Upper lobe of right lung (tissue), 1 donor: ENCODE measurements at places on chromosomes 11 and 22. TPM values are rescaled to one million over a fixed set of nuclear protein-coding genes. Genes with fewer than 3 reads are reported as not detected.

GRCh38 chr11:44466531-44467205 is 98.8 kb upstream of the CD82 start:
- H3K27ac ChIP-seq, result no peak overlapping the region
- no peaks in the 10 kb centered on the region for H3K27me3 ChIP-seq
- no peaks in the 10 kb centered on the region for H3K4me1 ChIP-seq
- H3K36me3 ChIP-seq, result no peaks in the 10 kb centered on the region
- no peak overlapping the region for H3K4me3 ChIP-seq

GRCh38 chr22:38219632-38220031 is 17.8 kb downstream of the MAFF start:
- peaks cover 17% of the 10 kb centered on the region for H3K36me3 ChIP-seq
- H3K27ac ChIP-seq, result peak overlapping the region; percentile 78
- no peak for DNase-seq
- H3K4me3 ChIP-seq, result no peak overlapping the region
- H3K4me1 ChIP-seq, result peaks cover 25% of the 10 kb centered on the region

DNA sequence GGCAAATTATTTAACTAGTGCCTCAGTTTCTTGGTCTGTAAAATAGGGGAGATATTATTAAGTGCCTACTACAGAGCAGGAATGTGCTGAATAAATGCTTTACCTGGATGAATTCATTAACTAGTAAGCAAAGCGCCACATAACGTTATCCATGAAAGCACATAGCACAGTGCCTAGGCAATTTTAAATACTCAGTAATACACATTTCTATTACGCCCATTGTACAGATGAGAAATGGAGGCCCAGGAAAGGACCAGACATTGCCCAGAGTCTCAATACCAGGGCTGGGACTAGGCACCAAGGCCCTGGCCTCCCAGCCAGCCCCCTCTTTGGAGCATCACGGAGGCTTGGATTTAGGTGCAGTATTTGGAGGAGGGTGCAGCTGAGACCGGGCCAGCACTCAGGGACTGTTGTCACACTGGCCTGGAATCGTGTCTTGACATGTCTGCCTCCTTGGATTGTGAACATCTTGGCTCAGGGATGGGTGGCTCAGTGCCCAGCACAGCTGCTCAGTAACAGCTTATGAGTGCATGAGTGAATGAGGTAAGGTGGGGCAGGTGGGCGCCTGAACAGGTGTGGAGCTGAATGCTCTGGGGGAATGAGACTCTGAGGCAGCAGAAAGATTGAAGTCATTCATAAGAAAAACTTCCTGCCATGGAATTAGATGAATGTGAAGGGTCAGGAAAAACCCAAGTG is 42.1 kb upstream of the TPBGL start:
- peaks cover 22% of the 10 kb centered on the region for H3K4me1 ChIP-seq
- H3K27ac ChIP-seq, result no peak overlapping the region

DNA sequence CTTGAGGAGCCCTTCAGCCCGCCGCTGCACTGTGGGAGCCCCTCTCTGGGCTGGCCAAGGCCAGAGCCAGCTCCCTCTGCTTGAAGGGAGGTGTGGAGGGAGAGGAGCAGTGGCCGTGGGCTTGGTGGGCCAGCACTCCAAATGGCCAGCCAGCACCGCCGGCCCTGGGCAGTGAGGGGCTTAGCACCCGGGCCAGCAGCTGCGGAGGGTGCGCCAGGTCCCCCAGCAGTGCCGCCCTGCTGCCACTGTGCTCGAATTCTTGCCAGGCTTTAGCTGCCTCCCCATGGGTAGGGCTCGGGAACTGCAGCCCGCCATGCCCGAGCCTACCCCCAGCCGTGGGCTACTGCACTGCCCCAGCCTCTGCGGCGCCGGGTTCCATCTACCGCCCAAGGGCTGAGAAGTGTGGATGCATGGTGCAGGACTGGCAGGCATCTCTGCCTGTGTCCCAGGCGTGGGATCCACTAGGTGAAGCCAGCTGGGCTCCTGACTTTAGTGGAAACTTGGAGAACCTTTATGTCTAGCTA is 82.7 kb downstream of the KCNA4 start:
- H3K4me3 ChIP-seq, result no peak overlapping the region
- H3K27ac ChIP-seq, result no peak overlapping the region

- no peak overlapping the region for H3K27ac ChIP-seq
- peaks cover 23% of the 10 kb centered on the region for H3K36me3 ChIP-seq
- no peaks in the 10 kb centered on the region for H3K4me1 ChIP-seq
- DNase-seq, result peak; percentile 12
- no peaks in the 10 kb centered on the region for H3K27me3 ChIP-seq
Observed at GRCh38 chr22:44001521-44001920, 22.6 kb upstream of the PARVB start.

- no peaks in the 10 kb centered on the region for H3K36me3 ChIP-seq
- no peaks in the 10 kb centered on the region for H3K27me3 ChIP-seq
- H3K27ac ChIP-seq, result no peak overlapping the region
- H3K4me1 ChIP-seq, result peaks cover 3% of the 10 kb centered on the region
- no peak overlapping the region for H3K4me3 ChIP-seq
- DNase-seq, result no peak
Observed at GRCh38 chr11:34865261-34865660, 50.9 kb downstream of the APIP start.

Gene HBE1
- total RNA-seq, result not detected

- H3K36me3 ChIP-seq, result peaks cover 99% of the 10 kb centered on the region
- H3K27ac ChIP-seq, result no peak overlapping the region
- H3K27me3 ChIP-seq, result no peaks in the 10 kb centered on the region
- no peak overlapping the region for H3K4me3 ChIP-seq
Observed at GRCh38 chr22:38725900-38726655, 20.3 kb downstream of the GTPBP1 start.

Gene PLCB3
- 32.4 TPM for total RNA-seq

DNA sequence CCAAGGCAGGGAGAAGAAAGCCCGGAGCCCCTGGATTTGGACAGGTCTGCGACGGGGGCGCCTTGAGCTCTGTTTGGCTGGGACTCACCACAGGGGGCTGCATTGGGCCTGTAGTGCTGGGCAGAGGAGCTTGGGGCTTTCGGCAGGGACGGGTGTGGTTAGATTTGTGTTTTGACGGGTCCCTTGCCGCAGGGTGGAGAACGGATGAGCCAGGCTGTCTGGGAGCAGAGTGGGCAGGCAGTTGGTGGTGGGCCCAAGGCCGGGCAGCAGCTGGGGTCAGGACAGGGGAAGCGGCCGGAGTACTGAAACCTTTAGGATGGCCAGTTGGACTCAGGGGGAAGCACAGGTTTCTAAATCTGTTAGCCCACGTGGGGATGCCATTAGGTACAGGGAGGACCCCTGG is 13.4 kb downstream of the C11orf24 start:
- no peak for DNase-seq
- peaks cover 24% of the 10 kb centered on the region for H3K36me3 ChIP-seq
- H3K4me3 ChIP-seq, result no peak overlapping the region
- peaks cover 9% of the 10 kb centered on the region for H3K4me1 ChIP-seq
- H3K27me3 ChIP-seq, result no peaks in the 10 kb centered on the region

Gene MMP11
- 1.9 TPM for total RNA-seq

DNA sequence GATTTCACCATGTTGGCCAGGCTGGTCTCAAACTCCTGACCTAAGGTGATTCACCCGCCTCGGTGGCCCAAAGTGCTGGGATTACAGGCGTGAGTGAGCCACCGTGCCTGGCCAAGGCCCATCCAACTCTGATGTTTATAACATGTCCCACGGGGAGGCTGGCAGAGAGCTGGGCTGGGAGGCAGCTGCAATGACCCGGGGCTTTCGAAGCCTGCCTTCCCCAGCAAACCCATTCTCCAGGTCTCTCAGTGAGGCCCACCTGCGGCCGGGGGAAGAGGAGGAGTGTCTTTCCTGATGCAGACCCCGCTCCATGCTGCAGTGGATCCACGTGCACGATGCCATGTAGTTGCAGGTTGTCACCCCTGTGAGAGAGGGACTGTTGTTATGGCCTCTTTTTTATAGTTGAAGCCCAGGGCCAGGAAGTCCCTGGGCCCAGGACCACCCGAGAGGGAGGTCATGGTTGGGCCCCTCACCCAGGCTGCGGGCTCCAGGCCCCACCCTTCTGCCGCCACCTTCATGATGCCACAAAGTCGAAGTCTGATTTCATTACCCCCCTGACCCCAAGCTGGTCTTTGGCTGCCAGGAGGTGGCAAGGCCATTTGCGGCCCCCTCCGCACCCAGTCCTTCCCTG is 38.3 kb downstream of the KCNJ4 start:
- peaks cover 6% of the 10 kb centered on the region for H3K4me1 ChIP-seq
- no peak overlapping the region for H3K27ac ChIP-seq
- H3K27me3 ChIP-seq, result no peaks in the 10 kb centered on the region
- no peaks in the 10 kb centered on the region for H3K36me3 ChIP-seq
- peak; percentile 52 for DNase-seq

- H3K27me3 ChIP-seq, result no peaks in the 10 kb centered on the region
- H3K36me3 ChIP-seq, result no peaks in the 10 kb centered on the region
Observed at GRCh38 chr11:1572197-1573076, at the start of gene DUSP8. Gene DUSP8 (minus strand): TSS chr11:1572271. CDS start chr11:1565826, 6,445 bp downstream.

GRCh38 chr11:116219171-116219635 is 553.6 kb downstream of the BUD13 start:
- H3K27me3 ChIP-seq, result no peaks in the 10 kb centered on the region
- H3K4me1 ChIP-seq, result no peaks in the 10 kb centered on the region
- H3K36me3 ChIP-seq, result no peaks in the 10 kb centered on the region
- H3K27ac ChIP-seq, result no peak overlapping the region
- no peak overlapping the region for H3K4me3 ChIP-seq

Gene BCO2
- 7.7 TPM for total RNA-seq

GRCh38 chr22:30423301-30423958 is 2.1 kb upstream of the MTFP1 start:
- peaks cover 6% of the 10 kb centered on the region for H3K36me3 ChIP-seq
- H3K27me3 ChIP-seq, result no peaks in the 10 kb centered on the region
- peak; percentile 88 for DNase-seq
- peak overlapping the region; percentile 74 for H3K4me3 ChIP-seq
- H3K4me1 ChIP-seq, result peaks cover 35% of the 10 kb centered on the region
- peak overlapping the region; percentile 97 for H3K27ac ChIP-seq

DNA sequence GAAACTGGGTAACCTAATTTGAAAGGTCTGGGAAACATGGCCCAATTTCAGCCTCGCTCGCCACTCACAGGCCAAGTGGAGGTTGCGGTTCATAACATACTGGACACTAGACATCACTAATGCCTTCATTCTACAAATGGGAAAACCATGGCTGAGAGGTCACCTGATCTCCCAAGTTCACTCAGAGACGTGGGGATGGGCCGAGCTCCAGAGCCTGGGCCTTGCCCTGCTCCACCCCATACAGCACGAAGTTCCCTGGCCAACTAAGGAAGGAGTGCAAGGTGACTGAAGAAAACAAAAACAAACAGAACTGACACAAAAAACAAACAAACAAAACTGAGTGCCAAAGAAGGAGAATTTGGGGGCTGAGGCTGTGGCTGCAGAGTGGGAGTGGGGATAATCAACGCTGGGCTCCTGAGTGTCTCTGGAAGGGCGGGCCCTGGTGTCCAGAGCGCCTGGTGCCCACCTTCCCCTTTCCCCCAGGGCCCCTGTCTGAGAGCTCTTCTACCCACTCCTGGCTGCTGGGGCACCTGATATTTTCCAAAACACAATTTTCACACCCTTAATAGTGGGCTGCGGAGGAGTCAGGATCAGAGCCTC is 46.5 kb upstream of the ADA2 start:
- no peak for DNase-seq
- no peak overlapping the region for H3K4me3 ChIP-seq
- no peaks in the 10 kb centered on the region for H3K27me3 ChIP-seq
- H3K27ac ChIP-seq, result no peak overlapping the region
- H3K36me3 ChIP-seq, result no peaks in the 10 kb centered on the region
- peaks cover 13% of the 10 kb centered on the region for H3K4me1 ChIP-seq

DNA sequence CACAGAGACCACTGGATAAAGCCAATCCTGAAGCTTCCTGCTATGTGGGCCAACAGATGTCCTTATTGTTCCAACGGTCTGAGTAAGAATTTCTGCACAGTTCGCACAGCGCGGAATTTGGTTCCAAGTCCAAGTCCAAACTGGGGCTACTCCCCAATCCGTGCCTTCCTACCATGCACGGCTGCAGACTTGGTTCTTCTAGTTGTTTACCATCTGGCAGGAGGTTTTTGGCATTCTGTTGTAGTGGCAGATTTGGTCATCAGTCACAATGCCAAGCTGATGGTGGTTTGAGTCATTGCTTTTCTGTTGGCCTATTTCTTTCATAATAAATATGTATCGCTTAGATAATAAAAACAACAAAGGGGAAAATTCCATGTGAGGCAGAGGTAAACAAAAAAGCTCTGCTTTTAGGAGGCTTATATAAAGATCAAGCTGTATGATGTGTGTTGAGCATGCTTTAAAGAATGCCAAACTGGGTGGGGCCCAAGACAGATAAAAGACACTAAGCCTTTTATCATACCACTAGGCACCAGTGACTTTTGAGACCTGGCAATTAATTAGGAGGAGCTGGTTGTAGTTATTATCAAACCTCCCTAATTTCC is 52.5 kb upstream of the SYN3 start:
- no peaks in the 10 kb centered on the region for H3K36me3 ChIP-seq
- H3K27ac ChIP-seq, result no peak overlapping the region
- peaks cover 4% of the 10 kb centered on the region for H3K27me3 ChIP-seq

DNA sequence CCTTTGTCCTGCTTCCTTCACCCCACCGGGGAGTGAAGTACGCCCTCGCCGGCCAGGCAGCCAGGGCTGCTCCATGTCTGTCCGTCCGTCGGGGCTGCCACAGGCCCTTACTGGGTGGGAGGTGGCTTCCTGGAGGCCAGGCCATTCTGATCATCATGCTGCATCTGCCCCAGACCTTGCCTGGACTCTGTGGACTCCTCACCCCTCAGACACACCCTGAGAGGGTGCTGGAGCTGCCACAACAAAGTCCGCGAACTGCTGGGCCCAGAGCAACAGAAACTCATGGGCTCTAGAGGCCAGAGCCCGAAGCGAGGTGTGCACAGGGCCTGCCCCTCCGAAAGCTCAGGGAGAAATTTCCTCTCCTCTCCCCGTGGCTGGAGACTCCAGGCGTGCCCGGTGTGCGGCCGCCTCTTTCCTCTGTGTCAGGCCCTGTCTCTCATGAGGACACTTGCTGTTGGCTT is 124.2 kb downstream of the KCNQ1OT1 start:
- peak; percentile 39 for DNase-seq
- no peaks in the 10 kb centered on the region for H3K4me1 ChIP-seq
- H3K27me3 ChIP-seq, result no peaks in the 10 kb centered on the region
- H3K36me3 ChIP-seq, result no peaks in the 10 kb centered on the region
- no peak overlapping the region for H3K27ac ChIP-seq

Gene TBC1D22A
- 31.3 TPM for total RNA-seq

- DNase-seq, result no peak
- no peaks in the 10 kb centered on the region for H3K36me3 ChIP-seq
- no peaks in the 10 kb centered on the region for H3K4me1 ChIP-seq
- H3K27me3 ChIP-seq, result peaks cover 8% of the 10 kb centered on the region
- H3K27ac ChIP-seq, result no peak overlapping the region
- H3K4me3 ChIP-seq, result no peak overlapping the region
Observed at GRCh38 chr11:72543849-72544542, 109.7 kb upstream of the CLPB start.

GRCh38 chr11:71215425-71215965 is 36.9 kb downstream of the SHANK2 start:
- H3K4me3 ChIP-seq, result no peak overlapping the region
- no peaks in the 10 kb centered on the region for H3K27me3 ChIP-seq
- no peaks in the 10 kb centered on the region for H3K4me1 ChIP-seq
- H3K27ac ChIP-seq, result no peak overlapping the region
- DNase-seq, result peak; percentile 36

Gene SLC39A13
- total RNA-seq, result 62.0 TPM

GRCh38 chr11:35484435-35484834 is 41.0 kb downstream of the PAMR1 start:
- no peaks in the 10 kb centered on the region for H3K4me1 ChIP-seq
- H3K4me3 ChIP-seq, result no peak overlapping the region
- H3K27ac ChIP-seq, result no peak overlapping the region
- no peak for DNase-seq

Gene SRPRA
- 120 TPM for total RNA-seq

- no peaks in the 10 kb centered on the region for H3K27me3 ChIP-seq
- H3K27ac ChIP-seq, result peak overlapping the region; percentile 48
- H3K4me1 ChIP-seq, result peaks cover 13% of the 10 kb centered on the region
Observed at GRCh38 chr11:17405232-17406005, 17.0 kb upstream of the KCNJ11 start.

Gene SESN3
- 43.5 TPM for total RNA-seq
